ENCODE measurements at places on chromosomes 12 and 14.

DNA sequence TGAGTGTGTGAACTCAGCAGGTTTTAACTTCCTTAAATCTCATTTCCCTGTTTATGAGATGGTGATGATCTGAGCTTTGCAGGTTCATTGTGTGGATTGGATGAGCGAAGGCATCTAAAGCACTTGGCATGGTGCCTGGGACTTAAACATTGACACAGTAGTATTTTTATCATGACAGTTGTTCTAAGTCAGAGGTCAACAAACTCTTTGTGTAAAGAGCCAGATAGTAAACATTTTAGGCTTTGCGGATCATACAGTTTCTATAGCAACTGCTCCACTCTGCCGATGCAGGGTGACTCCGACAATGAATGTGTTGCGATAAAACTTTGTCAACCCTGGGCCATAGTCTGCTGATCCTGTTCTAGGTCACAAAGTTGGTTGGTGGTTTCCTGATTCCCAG lies 25.2 kb downstream of the SLC24A4 start:
- no peak overlapping the region for H3K27ac ChIP-seq
- no peak overlapping the region for H3K4me3 ChIP-seq
- H3K4me1 ChIP-seq = no peaks in the 10 kb centered on the region
- DNase-seq = no peak
- H3K36me3 ChIP-seq = no peaks in the 10 kb centered on the region
- no peaks in the 10 kb centered on the region for H3K27me3 ChIP-seq

- DNase-seq = no peak
- H3K27ac ChIP-seq = no peak within 1 kb of the TSS
- H3K36me3 ChIP-seq = no peaks in the 10 kb centered on the region
- H3K4me3 ChIP-seq = no peak within 1 kb of the TSS
Observed at GRCh38 chr12:14567351-14568162, at the start of gene PLBD1. TSS of gene PLBD1 (minus strand) at chr12:14567883. CDS start at chr12:14567696, 187 bp downstream.

GRCh38 chr12:114976372-114976771 lies 292.4 kb upstream of the TBX3 start:
- H3K36me3 ChIP-seq = no peaks in the 10 kb centered on the region
- DNase-seq = no peak
- H3K27me3 ChIP-seq = no peaks in the 10 kb centered on the region
- H3K27ac ChIP-seq = no peak overlapping the region

DNA sequence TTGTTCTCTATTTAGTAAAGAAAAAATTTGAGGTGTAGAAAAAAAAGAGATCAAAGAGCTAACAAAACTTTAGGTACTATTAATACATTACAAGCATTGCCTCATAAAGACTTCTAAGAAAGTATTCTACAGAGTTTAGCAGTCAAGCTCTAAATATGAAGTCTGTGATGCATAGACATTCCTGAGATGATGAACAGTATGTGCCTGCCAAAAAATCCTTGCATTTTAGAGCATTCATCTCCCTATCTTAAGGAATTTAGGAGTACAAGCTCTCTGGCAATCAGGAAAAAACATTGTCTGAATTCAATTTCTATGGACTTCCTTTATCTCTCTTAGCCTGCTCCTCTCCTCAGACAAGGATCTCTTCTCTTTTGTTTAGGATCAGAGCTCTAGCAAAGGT lies 202.6 kb upstream of the LRFN5 start:
- H3K4me3 ChIP-seq = no peak overlapping the region
- H3K27me3 ChIP-seq = no peaks in the 10 kb centered on the region

- H3K27me3 ChIP-seq = no peaks in the 10 kb centered on the region
- no peaks in the 10 kb centered on the region for H3K36me3 ChIP-seq
- no peak overlapping the region for H3K27ac ChIP-seq
- H3K4me3 ChIP-seq = no peak overlapping the region
- no peak for DNase-seq
Observed at GRCh38 chr12:7602277-7602676, 63.4 kb downstream of the APOBEC1 start.
